CD4-positive, alpha-beta T cell treated with Interleukin-15 for 4 hours (primary cell): ENCODE measurements at places on chromosomes 3 and 15.

DNA sequence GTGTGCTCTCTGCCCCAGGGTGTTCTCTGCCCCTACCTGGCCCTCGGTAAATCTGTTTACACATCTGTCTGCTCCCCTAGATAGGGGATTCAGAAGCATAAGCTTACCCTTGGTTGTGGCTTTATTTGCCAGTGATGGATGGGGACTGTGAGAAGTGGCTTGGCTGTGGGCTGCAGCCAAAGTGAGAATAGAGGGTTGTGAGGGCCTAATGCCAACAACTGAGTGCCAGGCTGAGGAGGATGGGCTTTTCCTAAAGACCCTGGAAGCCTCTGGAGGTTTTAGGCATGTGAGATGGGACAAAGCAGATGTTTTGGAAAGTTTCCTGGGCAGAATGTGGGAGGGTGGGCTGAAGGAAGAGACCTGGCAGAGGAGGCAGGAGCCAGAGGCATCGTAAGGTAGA, 15.4 kb upstream of the APEH start:
- no peak for DNase-seq

DNA sequence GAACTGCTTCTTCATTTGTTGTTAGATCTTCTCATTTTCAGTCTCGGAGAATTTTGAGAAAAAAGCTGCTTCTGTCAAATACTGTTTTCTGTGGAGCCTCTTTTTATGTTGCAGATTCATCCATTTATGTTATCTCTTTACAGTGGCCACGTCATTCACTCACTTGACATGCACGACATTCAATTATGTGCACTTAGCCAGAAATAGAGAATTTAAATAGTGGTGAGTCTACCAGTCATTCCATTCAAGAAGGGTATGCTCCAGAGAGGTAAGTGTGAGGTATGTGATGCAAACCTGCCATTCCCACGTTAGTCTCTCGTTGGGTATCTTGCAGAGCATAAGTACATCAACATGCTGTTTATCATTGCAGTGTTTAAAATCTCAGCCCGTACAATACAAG, 9.8 kb downstream of the ARPP19 start:
- DNase-seq, result no peak

- no peak for DNase-seq
These were observed 2.3 kb upstream of the DNAJB8 start for GRCh38 chr3:128468791-128469527.

- no peak for DNase-seq
These were observed 230.4 kb downstream of the ADAMTS17 start for GRCh38 chr15:100111125-100112060.

GRCh38 chr15:61654002-61654740, 406.1 kb downstream of the VPS13C start:
- DNase-seq, result no peak

DNA sequence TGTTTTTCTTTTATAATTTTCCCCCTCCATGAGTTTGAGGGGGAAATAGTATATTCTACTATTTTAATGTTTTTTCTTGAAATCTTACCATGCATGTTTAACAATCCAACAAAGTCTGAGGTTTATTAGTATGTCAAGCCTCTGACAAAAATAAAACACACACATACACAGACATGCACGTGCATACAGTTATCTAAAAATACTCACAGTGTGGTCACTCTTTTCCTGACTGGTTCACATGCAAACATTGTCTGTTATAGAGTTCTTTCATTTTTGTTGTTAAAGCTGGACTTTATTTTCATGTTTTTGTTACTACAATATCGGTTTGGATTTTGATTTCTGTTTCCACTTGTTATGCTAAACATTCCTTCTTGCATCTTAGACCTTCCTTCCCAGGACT, 236.6 kb downstream of the MFSD1 start:
- no peak for DNase-seq

GRCh38 chr3:6567241-6567640, 293.7 kb upstream of the GRM7 start:
- DNase-seq, result no peak

DNA sequence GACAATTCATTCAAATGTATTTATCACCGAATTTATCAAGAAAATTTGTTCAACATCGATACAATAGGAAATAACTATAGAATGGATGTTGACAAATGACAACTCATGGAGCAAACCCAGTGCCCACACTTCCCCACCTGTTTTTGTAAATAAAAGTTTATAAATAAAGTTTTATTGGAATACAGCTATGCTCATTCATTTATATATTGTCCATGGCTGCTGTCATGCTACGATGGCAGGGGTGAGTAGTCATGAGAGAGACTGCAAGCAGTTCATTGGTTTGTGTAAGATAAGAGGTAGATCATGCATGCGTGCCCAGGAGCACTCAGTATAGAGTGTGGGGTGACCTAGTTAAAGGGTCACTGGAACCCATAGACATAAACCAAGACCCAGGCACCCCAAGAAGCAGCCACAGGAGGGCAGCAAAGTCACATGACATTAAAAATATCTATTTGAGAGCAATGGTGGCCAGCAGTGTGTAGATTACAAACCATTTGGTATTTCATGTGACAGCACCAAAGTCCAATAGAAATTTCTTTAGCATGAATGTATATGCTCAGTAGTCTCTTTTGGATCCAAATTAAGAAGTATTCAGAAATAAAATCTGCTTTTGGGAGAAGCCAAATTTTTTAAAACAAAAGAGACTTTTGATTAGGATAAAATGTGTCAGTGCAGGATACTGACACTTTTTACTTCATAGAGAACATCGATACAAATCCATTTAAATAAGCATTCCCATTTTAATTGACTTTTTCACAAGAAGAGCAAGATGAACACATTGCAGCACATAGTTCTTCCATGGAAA, 794.8 kb downstream of the MCTP2 start:
- DNase-seq, result no peak

GRCh38 chr3:34011171-34012101, 213.0 kb downstream of the PDCD6IP start:
- no peak for DNase-seq

DNA sequence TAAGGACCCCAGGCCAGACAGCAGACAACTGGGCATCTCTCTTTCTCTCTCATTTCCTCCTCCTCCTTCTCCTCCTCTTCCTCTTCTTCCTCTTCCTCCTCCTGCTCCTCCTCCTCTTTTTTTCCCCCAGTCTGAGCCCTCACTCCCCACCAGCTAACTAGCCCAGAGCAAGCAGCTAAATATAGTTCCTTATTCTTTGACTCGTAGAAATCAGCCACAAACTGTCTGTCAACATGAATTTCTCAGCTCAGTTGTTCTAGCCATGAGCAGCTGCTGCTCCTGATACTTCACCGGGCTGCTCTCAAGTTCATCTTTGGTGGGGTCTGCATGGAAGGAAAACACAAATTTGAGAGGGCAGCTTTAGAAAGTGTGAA, 19.2 kb upstream of the LOXL1 start:
- no peak for DNase-seq

GRCh38 chr3:82194870-82195269, 433.4 kb upstream of the GBE1 start:
- DNase-seq, result no peak

GRCh38 chr3:138377804-138378203, 29.4 kb downstream of the MRAS start:
- no peak for DNase-seq

DNA sequence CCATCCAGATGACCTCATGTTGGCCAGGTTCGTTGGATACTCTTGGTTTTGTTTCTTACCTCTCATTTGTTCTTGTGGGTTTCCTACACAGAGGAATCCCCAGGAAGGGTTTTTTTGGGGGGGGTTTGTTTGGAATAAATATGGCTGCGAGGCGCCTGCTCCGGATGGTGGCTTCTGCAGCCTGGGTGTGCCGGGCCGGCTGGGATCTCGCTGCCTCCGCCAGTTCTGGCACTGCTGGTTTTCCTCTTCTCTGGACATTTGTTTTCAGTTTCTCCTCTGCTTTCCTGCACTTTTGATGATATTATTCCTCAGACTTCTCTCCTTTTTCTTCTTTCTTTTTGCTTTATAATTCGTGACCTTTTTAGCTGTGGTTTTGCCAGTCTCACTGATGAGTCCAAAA, 187.4 kb downstream of the OR4M2 start:
- no peak for DNase-seq

GRCh38 chr15:40598672-40599071, 4.6 kb downstream of the KNL1 start:
- no peak for DNase-seq

DNA sequence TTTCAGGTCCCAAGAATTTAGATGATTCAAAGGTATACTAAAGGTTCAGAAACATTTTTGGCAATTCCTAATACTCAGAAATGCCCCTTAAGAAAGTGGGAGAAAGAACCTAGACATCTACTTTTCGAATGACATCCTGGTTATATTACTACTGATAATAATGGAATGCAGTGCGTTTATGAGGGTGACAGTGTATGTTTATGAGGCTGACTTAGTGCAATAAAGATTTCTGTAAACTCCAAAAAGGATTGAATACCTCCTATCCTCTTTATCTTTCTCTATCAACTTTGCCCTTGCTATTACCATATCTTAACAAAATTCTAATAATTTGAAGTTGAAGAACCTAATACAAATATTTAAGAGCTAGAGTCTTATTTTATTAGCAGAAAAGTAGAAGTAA, 348.9 kb upstream of the EPHA6 start:
- DNase-seq, result no peak

- peak; percentile 58 for DNase-seq
These were observed 161.5 kb downstream of the FOXP1 start for GRCh38 chr3:71421820-71422566.

DNA sequence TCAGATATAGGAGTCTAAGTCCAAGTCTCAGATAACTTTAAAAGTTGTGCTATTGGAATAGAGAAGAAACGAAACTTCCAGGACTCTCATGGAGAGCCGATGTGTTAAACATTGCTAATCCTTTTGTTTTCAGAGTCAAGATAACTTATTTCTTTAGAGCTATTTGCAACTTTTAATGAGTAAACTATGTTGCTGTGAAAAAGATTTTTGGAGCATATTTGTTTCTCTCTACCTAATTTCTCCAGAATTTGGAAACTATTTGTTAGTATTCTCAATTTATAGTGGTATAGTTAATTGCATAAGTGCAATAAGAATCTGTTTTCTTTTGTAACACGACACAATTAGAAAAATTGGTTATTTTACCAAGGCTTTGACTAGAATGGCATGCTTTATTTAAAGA, 588.9 kb downstream of the NTRK3 start:
- no peak for DNase-seq

DNA sequence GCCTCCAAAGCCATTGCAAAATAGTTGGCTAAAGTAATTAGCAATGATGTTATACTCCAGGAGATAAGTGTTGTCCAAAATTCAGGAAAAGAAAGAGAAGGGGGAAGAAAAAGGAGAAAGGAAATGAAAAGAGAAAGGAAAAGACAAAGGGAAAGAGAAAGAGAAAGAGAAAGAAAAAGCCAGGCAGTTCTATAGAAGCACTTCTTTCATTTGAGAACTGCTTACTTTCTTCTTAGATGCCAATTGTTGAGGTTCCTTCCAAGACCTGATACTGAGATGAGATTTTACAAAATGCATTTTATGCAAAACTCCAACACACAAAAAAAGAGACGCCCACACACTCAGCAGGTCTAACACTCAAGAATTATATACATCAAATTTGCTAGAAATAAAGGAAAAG, 298.4 kb downstream of the KCNH8 start:
- DNase-seq, result no peak

GRCh38 chr3:99872923-99873254, 55.2 kb downstream of the CMSS1 start:
- DNase-seq, result no peak

DNA sequence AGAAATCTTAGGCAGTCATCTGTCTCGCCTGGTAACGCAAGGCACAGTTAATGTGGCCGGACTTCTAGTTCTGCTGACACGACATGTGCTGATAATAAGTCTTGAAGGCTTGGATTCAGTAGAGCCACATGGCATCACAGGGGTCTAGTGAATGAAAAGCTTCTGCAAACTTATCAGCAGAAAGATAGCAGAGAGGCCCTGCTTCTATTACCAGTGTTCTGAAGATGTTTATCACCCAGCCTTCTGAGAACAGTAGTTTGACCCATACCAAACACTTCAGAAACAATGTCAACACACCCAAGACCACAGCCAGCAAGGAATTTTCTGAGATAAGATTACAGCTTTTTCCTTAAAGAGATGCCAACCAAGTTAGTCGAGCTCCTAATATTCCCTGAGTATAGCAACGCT, 102.7 kb upstream of the UMPS start:
- no peak for DNase-seq

GRCh38 chr15:79522656-79523055, 90.5 kb downstream of the MINAR1 start:
- DNase-seq, result no peak

- no peak for DNase-seq
These were observed 144.3 kb downstream of the EEFSEC start for GRCh38 chr3:128297401-128298138.

- no peak for DNase-seq
These were observed 61.0 kb downstream of the CYFIP1 start for GRCh38 chr15:22919171-22919570.

- DNase-seq, result no peak
These were observed 31.1 kb upstream of the UBE2E2 start for GRCh38 chr3:23172059-23172458.

GRCh38 chr15:45734260-45734711, 99.5 kb downstream of the SQOR start:
- DNase-seq, result no peak

DNA sequence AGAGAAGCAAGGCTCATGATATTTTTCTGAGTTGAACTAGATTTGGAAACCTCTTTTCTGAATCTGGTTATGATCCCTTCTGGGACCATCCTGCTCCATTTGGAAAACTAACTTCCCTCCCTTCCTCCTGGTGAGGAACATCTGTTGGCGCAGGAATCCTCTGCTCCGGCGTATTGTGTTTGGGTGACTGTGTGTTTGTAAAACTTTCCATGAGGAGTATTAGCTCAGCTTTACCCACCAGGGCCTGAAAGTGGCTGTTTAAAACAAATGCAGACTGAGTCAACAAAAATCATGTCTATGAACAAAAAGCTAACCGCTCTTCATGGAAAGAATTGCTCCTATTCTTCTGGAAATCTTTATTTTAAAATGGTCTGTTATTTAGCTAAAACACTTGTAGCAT, 17.7 kb downstream of the STARD9 start:
- DNase-seq, result no peak

DNA sequence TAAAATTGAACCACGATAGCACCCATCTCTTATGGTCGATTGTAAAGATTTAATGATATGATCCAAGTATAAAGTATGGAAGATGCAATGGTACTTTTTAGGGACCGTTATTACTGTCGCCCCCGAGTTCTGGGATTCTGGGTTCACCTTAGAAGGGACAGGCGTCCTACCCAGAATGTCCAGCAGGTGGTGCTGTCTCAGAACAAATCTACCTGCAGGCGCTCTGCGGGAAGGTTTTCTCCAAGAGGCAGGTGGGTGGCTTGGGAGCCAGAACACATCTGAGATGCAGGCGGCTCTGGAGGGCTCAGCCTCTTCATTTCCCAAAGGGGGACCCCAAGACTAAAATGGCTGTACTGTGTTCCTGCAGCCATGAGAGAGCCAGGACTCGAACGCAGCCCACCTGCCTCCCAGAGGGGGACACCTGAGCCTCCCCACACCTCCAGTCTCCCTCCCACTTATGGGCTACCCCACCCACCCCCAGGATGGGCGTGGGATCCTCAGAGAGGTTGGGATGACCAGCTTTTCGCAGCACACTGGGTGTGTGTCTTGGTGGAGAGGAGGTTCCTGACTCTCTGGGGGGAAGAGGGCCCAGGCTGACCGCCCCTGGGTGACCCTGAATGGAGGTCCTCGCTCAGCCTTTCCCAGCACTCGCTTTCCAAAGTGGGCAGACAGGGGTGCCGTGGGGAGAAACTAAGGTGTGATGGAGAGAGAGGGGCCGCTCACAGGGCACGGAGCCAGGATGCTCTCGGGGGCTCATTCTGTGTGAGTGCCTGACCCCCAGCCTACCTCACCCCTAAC, 28.1 kb upstream of the CORO2B start:
- DNase-seq, result peak; percentile 64
